Activated CD4-positive, alpha-beta memory T cell treated with anti-CD3 and anti-CD28 coated beads for 36 hours (primary cell): ENCODE measurements at places on chromosomes 3 and 15. TPM values are rescaled to one million over a fixed set of nuclear protein-coding genes. Genes with fewer than 3 reads are reported as not detected.

- DNase-seq: no peak
- no peaks in the 10 kb centered on the region for H3K36me3 ChIP-seq
- H3K4me3 ChIP-seq: no peak overlapping the region
- H3K27me3 ChIP-seq: no peaks in the 10 kb centered on the region
- no peak overlapping the region for H3K27ac ChIP-seq
- H3K4me1 ChIP-seq: no peaks in the 10 kb centered on the region
Observed at GRCh38 chr3:47273564-47273963, 9.0 kb downstream of the KIF9 start.

Gene KNG1
- total RNA-seq: not detected

Gene GOLGA6L7
- not detected for total RNA-seq

Gene CD96
- 39.0 TPM for total RNA-seq

DNA sequence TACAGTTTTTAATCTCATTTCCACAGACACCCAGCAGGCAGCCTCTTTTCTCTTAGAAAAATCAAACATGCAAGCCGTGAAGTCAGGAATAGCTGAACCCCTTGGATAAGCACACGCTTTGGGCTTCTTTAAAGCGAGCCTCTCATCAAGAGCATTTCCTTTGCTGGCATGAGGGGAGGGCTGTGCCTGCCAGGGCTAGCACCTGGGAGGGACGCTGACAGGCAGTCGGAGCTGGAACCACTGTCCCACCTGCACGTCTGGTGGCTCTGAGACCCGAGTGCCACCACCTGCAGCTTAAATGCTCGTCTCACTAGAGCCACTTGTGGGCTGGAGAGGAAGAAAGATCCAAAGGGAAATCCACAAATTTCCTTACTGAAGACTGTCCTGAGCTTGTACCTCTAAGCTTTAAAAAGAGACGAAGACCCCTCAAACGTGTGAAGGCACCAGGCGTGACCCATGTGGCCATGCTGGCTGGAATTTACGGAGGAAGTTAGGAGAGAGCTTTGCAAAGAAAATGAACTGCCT, 9.4 kb downstream of the MAP6D1 start:
- DNase-seq: no peak
- no peak overlapping the region for H3K4me3 ChIP-seq
- no peaks in the 10 kb centered on the region for H3K27me3 ChIP-seq
- peaks cover 11% of the 10 kb centered on the region for H3K4me1 ChIP-seq

DNA sequence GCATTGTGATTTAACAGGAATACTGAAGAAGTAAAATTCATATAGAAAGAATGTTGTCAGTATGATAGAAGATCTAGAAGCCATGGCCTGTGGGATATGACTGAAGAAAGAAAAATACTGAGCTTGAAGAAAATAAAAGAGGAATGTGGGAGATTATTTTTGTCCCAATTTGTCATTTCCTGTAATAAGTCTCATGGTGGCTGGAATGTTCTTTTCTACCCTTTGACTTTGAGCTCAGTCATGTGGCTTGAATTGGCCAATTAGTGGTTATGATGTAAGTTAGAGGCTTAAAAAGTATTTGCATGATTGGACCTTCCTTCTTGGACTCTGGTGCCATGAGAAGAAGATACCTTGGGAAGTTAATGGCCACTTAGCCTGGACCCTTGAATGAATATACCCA, 14.1 kb downstream of the APH1B start:
- DNase-seq: no peak
- H3K4me3 ChIP-seq: no peak overlapping the region
- H3K27me3 ChIP-seq: no peaks in the 10 kb centered on the region
- no peak overlapping the region for H3K27ac ChIP-seq

DNA sequence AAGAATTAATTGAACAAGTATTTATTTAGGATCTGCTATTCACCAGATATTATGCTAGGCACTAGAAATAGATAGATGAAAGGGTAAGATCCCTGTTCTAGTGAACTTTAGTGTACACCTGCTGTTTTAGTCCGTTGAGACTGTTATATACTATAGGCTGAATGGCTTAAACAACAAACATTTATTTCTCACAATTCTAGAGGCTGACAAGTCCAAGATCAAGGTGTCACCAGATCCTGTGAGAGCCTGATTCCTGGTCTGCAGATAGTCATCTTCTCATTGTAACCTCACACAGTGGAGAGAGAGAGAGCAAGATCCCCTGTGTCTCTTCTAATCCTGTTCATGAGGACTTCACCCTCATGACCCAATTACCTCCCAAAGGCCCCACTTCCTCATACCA, 281.4 kb upstream of the KCNH8 start:
- H3K36me3 ChIP-seq: no peaks in the 10 kb centered on the region
- H3K27me3 ChIP-seq: peaks cover 13% of the 10 kb centered on the region
- DNase-seq: no peak
- no peak overlapping the region for H3K4me3 ChIP-seq
- H3K4me1 ChIP-seq: peaks cover 27% of the 10 kb centered on the region

Gene CADPS
- total RNA-seq: not detected

DNA sequence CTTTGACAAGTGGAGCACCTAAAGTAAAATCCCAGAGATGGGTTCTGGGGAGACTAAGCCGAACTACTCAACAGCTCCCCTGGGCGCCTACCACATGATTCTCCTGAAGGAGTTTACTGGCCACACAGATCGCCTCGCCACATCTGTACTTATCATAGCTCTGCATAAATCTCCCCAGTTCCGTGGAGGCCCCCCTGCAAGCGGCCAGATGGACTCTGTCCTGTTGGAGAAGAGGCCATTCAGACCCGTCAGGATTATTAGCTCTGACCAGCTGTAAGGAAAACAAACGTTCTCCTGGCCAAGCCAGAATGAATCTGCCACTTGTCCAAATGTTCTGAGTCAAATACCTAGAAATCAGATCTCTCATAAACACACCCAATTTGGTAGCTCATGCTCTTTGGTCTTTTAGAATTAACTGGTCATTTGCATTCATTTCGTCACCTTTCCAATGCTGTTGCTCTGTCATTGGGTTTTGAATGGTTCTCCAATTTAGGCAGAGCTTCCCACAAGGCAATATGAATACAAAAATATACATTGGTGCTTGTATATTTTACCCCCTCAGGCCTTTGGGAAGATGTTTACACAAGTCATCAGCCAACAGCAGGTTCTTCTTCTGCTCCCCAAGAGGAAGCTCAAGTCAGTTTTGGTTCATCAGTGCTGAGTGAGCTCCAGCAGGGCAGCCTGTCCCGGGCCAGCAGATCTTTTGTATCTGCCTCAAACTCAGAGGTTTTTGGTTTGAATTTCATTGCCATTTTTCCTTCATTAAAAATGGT, 124.5 kb downstream of the THSD4 start:
- H3K27ac ChIP-seq: no peak overlapping the region
- H3K4me1 ChIP-seq: no peaks in the 10 kb centered on the region
- no peak for DNase-seq
- peaks cover 2% of the 10 kb centered on the region for H3K27me3 ChIP-seq
- no peak overlapping the region for H3K4me3 ChIP-seq

Gene SAMMSON
- not detected for total RNA-seq
